Small intestine (tissue), 16 donors: ENCODE measurements at places on chromosomes 2 and 18.

DNA sequence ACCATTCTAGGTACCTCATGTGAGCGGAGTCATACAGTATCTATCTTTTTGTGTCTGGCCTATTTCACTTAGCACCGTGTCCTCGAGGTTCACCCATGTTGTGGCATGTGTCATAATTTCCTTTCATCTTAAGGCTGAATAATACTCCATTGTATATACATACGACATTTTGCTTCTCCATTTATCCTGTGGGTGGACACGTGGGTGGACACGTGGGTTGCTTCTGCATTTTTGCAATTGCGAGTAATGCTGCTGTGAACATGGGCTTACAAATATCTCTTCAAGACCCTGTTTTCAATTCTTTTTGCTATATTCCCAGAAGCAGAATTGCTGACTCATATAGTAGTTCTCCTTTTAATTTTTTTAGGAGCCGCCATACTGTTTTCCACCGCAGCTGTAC lies 243.6 kb upstream of the EPAS1 start:
- DNase-seq = no peak

- no peak for DNase-seq
Observed at GRCh38 chr2:38464971-38465788, 88.1 kb upstream of the ATL2 start.

GRCh38 chr18:48676346-48676745 lies 137.5 kb downstream of the CTIF start:
- no peak for DNase-seq

- no peak for DNase-seq
Observed at GRCh38 chr2:239747274-239747673, 277.9 kb downstream of the NDUFA10 start.

DNA sequence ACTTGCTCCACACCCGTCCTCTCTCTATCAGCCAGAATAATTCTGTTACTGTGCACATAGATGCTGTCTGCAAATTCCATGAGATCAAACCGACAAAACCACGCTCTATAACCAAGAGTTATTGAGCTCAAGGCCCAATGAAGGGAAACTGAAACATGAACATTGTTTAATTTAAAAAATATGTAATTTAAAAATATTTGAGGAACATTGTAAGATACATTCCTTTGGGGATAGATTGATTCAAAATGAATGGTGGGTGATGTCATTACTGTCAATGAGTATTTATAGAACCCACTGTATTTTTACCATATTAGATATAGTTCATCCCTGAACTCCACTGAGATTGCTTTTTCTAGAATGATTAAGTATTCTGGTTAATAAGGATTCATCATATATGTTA lies 50.4 kb downstream of the NCKAP5 start:
- DNase-seq = no peak

GRCh38 chr2:102083393-102083703 lies 59.2 kb upstream of the IL1R1 start:
- no peak for DNase-seq
